ENCODE measurements at places on chromosomes 5 and 9. TPM values are rescaled to one million over a fixed set of nuclear protein-coding genes. Genes with fewer than 3 reads are reported as not detected.
A peak's percentile ranks its signal among the peaks of the same experiment; 100 is the strongest.

GRCh38 chr5:133440467-133441115 lies 171.8 kb downstream of the FSTL4 start:
- DNase-seq = no peak

DNA sequence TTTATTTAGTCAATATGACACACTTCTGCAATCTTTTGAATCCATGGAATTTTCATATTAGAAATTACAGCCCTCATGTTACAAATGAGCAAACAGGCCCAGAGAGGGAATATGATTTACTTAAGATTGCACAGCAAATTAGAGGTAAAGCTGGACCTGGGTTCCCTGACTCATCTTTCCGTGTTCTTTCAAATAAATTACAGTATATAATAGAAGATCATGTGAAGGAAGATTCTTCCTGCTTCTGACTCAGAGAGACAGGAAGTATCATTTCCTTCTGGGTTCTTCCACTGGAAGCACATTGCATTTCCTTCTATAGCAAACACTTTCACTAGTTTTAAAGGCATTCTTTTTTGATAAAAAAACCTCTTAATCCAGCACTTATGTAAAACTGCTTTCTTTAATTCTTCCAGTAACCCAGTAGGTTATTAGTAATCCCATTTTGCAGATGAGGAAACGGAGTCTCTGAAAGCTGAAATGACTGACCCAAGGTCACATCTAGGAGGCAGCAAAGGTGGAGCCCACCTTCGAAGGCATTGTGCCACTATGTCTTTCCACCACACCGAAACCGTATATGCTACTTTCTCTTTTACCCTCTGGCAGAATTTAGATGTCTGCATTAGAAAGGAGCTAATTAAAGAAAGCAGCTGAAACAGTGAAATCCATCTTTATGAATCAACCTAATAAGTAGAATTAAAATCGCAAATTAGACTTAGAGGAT lies 566.7 kb upstream of the KLF4 start:
- DNase-seq = no peak

DNA sequence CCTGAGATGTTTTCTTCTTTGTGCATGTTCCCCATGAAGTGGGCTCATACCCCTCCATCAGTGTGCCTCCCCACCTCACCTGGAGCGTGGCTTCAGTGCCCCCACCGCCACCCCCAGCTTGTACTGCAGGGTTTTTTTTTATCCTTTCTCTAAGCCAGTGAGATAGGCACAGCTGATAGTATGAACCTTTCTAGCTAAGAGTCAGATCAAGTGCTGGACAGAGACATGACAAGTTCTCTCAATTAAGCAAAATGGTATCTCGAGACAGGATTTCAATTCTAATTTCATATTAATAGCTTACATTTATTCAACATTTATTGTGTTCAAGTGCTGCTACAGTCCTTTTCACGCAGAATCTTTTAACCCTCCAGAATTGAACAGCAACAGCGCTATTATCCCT lies 55.7 kb downstream of the NDFIP1 start:
- DNase-seq = no peak

DNA sequence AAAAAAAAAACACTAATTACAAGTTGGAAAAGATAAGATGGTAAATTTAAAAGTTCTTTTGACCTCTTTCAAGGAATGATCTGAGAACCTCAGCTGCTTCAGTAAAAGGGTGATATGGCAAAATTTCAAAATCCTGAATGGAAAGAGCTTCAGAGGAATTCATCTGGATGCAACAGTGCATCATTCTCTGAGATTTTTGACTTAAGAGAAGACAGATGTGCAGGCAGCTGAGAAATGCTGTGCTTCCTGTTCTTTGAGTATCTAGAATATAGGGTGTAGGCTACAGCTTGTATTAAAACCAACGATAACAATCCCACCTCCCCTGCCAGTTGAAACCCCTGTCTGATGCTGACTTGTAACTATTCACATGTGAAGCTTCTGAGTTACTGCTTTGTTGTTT lies 6.2 kb downstream of the FRMPD1 start:
- no peak for DNase-seq

GRCh38 chr9:71191708-71192107 lies 70.3 kb upstream of the TRPM3 start:
- DNase-seq = no peak

GRCh38 chr5:1330847-1331831 lies 13.8 kb downstream of the CLPTM1L start:
- no peak for DNase-seq

DNA sequence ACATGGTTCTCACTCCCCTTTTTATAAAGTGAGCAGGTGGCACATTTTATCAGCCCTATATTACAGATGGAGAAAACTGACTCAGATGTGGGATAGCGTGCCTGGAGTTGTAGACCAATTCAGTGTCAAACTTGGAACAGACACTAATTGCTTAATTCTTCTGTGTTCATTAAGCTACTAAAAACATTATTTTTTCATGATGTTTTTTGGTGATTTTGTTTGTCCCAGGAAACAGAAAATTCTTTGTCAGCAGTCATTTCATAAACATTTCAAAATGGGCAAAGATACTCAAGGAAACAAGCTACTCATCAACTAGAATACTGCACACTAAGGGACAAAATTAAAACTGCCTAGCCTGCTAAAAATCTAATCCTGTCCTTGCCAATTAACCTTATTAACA lies 2.2 kb downstream of the ABHD17B start:
- no peak for DNase-seq

DNA sequence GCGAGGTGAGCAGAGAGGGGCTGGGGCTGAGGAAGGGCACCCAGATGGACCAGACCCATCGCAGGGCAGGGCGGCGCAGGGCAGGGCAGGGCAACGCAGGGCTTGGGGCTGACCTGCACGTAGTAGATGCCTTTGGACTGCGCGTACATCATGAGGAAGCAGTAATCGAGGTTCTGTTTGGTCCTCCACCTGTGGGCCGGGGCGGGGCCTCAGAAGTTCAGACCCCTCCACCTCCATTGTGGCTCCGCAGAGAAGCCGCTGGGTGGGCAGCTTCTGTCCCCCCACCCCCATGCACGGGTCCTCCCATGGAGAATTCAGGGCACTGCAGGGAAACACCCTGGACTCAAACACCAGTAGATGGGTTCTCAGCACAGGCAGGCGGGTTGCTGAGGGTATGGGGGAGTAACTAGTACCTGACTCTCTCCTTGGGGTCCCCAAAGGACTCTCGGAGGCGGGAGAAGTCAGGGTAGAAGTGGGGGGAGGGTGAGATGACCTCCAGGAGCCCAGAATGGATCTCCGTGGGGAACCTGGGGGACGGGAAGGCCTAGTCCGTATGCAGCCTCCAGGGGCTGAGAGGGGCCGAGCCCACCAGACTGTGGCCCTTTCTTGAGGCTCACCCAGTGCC lies 6.4 kb downstream of the LTC4S start:
- no peak for DNase-seq

DNA sequence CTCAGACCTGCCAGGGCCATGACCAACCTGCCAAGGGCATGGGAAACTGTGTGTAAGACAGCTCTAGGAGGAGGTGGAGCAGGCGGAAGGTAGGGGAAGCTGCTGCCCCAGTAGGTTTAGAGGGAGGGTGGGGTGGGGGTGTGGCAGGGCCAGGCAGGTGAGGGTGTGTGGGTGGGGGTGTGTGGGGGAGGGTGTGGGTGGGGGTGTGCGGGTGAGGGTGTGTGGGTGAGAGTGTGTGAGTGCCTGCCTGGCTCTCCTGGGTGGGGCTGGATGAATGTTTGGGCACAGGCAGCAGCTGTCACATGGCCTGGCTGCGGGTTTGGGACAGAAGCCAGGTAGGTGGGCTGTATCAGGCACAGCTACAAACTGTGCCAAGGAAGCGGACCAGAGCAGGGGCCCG lies 8.8 kb upstream of the N4BP3 start:
- DNase-seq = no peak

- no peak for DNase-seq
Observed at GRCh38 chr5:157912621-157913325, 53.8 kb upstream of the CLINT1 start.

GRCh38 chr9:8684978-8685708 lies 885.6 kb upstream of the DMAC1 start:
- no peak for DNase-seq

GRCh38 chr9:114276908-114277821 lies 45.7 kb upstream of the ORM1 start:
- no peak for DNase-seq

DNA sequence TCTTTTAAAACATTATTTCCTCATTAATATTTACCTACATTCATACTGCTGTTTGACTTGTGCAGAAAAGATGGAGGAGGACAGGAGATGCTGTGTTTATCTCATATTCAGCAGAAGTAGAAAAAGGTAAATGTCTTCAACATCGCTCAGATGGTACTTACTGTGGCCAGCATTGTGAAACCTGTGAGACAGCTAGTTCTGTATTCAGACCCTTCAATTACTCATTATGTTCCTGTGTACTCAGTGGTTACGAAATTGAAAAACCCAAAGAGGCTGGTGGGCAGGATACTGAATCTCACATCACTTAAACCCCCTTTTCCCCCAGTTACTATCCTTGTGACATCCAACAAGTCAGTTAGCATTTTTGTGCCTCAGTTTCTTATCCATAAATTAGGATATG lies 216.0 kb downstream of the KDM4C start:
- DNase-seq = no peak

DNA sequence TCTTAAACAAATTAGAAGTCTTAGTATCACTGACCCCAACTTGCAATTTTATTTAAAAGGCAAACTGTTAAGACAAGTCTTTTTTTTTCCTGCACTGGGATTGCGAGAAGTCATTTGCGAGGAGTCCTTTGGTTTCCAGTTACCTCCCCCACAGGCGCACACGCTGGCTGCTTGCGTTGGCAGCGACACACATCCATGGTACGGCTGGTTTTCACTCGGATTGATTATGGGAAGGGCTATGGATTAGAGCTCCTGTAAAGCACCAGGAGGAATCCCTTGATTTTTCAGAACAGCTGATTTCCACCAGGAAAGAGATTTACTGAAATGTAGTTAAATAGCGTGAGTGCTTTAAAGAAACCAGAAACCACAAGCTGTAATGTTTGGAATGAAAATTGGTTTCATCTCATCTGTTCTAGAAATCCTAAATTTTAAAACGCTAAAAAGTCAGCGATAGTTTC lies 737 bp downstream of the SLC1A3 start:
- peak; percentile 8 for DNase-seq

GRCh38 chr5:1204693-1205242 lies 3.4 kb downstream of the SLC6A19 start:
- DNase-seq = peak; percentile 21

DNA sequence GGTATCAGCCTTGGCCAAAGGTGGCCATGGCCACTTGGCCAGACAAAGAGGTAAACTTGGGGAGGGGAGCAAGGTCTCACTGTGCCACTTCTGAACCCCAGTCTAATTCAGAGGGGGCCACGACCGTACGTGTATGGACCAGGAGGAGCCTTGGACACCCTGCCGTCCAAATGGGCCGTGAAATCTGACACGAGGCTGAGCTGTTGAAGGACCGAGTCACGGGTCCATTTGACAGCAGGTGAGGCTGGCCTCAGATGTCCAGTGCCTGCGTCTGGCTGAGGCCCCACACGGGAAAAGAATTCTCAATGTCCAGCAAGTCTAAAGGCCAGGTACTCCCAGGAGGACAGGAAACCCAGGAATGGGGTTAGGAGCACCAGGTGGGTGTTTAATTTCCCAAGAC lies 17.7 kb downstream of the CMBL start:
- DNase-seq = no peak

GRCh38 chr5:140800816-140801493 lies at the start of gene PCDHA3:
Gene PCDHA3 (plus strand): TSS chr5:140801057.
- no peak for DNase-seq

- DNase-seq = no peak
Observed at GRCh38 chr9:71383308-71383940, 262.0 kb upstream of the TRPM3 start.

DNA sequence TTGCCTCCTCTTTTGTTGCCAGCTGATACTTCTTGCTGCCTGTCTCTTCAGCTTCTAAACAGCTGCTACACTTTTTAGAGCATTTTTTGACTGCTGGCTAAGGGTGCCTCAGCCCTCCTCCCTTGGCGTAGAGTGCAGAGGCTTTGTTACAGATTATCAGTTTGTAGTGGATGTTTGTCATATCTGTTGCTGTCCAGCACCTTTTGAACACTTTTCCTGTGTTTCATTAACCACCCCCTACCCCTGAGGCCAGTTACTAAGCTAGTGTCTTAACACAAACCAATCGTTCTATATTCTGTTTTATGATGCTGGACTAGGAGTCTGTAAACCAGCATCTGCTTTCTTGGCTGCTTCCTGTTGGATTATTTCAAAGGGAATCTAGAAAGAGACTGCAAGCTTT lies 441.5 kb downstream of the DNAH5 start:
- no peak for DNase-seq

- no peak for DNase-seq
Observed at GRCh38 chr5:68271124-68271523, 55.6 kb downstream of the PIK3R1 start.

- no peak for DNase-seq
Observed at GRCh38 chr5:6319116-6319515, 59.2 kb downstream of the MED10 start.

DNA sequence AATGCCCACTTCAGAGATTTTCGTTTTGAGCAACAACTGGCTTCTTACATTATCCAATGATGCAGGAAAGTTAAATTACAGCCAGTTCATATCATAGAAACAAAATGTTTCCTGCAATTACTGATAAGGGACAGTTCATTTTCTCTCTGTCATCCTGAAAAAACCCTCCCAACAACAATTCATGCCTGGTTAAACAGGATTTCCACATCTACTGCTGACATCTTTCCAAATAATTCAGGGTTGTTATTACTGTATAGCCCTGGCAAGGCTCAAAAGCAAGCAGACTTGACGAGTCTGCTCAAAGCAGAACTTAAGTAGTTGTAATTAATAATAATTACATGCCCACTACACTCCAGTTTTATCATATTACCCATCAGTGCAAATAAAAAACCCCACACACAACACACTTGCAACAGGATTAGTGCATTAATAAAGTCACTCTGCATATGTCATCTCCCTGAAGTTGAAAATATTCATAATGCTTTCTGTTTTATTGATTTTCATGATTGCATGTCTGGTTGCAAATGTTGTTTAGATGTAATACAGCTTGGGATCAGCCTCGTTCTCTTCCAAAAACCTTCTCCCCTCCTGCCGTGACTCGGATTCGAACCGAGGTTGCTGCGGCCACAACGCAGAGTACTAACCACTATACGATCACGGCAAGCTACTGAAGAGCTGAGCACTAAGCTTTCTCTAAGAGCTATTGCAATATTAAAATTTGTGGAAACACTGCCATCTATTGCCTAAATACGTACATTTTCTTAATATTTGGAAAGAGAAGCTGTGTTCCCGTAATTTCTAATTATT lies 119.6 kb upstream of the NFIB start:
- DNase-seq = peak; percentile 64

Gene ADAMTSL2
- under 0.01 TPM for total RNA-seq

Gene DOLK
- 14.0 TPM for total RNA-seq

Gene NADK2
- total RNA-seq = 13.2 TPM

Gene FOXD4L5
- total RNA-seq = under 0.01 TPM

Gene MBLAC2
- 12.9 TPM for total RNA-seq

Gene SLC6A7
- under 0.01 TPM for total RNA-seq

Gene OR2V2
- under 0.01 TPM for total RNA-seq

Gene TMEM215
- not detected for total RNA-seq

Gene CSF2
- not detected for total RNA-seq

Gene IQGAP2
- total RNA-seq = 86.2 TPM

Gene PIP5KL1
- total RNA-seq = 0.27 TPM

Gene ALDOB
- total RNA-seq = not detected

Gene TSSK1B
- total RNA-seq = not detected

Measured in hematopoietic multipotent progenitor cell (in vitro differentiated cells).